ENCODE measurements at places on chromosomes 6 and 20. TPM values are rescaled to one million over a fixed set of nuclear protein-coding genes. Genes with fewer than 3 reads are reported as not detected.

Gene TRIM31
- not detected for total RNA-seq

Gene HLA-DQB1
- total RNA-seq = not detected

Gene TGM2
- total RNA-seq = 60.4 TPM

Gene SUMO4
- 3.5 TPM for total RNA-seq

Gene FKBP5
- 9.6 TPM for total RNA-seq

Gene NOTCH4
- 0.65 TPM for total RNA-seq

Gene EMILIN3
- total RNA-seq = not detected

Gene CDH22
- total RNA-seq = not detected

Gene PTCRA
- total RNA-seq = not detected

Gene MYB
- total RNA-seq = 0.13 TPM

Gene ULBP2
- total RNA-seq = 4.2 TPM

Gene LY6G6D
- total RNA-seq = not detected

Gene ANGPT4
- total RNA-seq = under 0.01 TPM

Gene GGTLC1
- not detected for total RNA-seq

Gene BEND6
- total RNA-seq = 33.3 TPM

Gene FOXS1
- total RNA-seq = not detected

Gene CST9L
- not detected for total RNA-seq

Gene ASIP
- not detected for total RNA-seq

Gene CCN5
- 21.1 TPM for total RNA-seq

Gene PGC
- not detected for total RNA-seq

Gene LTA
- total RNA-seq = not detected

Gene EPPIN
- not detected for total RNA-seq

Gene SLC12A5
- total RNA-seq = under 0.01 TPM

Gene GPRC6A
- total RNA-seq = not detected

Gene ZBTB12
- total RNA-seq = 1.9 TPM

Gene AGER
- 0.78 TPM for total RNA-seq
